Stimulated activated CD8-positive, alpha-beta memory T cell treated with anti-CD3 and anti-CD28 coated beads, Interleukin-7, amount 100 ng/mL, for 24 hours (primary cell): ENCODE measurements at places on chromosomes 3 and 15.

GRCh38 chr3:142853270-142854168 lies 35.4 kb downstream of the PCOLCE2 start:
- no peak for DNase-seq

- no peak for DNase-seq
Measured at GRCh38 chr3:85589145-85589544, 630.4 kb downstream of the CADM2 start.

DNA sequence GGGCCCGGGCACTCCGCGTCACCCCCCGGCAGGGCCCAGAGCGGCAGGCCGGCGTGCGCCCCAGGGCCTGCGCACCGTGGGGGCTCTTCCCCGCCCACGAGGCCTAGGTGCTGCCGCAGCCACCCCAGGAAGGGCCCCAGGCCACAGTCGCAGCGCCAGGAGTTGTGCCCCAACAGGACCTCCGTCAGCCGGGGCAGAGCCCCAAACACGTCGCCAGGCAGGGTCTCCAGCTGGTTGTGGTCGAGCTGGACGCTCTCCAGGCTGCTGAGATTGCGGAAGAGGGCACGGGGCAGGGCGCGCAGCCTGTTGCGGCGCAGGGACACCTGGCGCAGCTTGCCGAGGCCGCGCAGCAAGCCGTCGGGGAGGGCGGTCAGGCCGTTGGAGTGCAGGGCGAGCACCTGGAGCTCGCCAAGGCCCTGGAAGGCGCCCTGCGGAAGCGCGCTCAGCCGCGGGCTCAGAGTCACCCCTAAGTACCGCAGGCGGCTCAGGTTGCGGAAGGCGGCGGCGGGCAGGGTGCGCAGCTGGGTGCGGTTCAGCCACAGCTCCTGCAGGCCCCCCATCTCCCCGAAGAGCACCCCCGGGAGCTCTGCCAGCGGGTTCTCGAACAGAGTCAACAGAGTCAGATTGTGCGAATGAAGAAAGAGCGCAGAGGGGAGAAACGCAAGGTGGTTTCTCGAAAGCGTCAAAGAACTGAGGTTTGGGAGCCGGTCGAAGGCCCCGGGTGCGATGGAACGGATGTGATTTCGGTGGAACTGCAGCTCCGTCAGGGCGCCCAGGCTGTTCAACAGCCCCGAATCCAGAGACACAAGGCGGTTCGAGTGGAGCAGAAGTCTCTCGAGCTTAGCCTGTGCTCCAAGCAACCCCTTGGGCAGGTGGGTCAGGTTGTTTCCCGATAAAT lies 2.0 kb downstream of the GP5 start:
- DNase-seq, result no peak

DNA sequence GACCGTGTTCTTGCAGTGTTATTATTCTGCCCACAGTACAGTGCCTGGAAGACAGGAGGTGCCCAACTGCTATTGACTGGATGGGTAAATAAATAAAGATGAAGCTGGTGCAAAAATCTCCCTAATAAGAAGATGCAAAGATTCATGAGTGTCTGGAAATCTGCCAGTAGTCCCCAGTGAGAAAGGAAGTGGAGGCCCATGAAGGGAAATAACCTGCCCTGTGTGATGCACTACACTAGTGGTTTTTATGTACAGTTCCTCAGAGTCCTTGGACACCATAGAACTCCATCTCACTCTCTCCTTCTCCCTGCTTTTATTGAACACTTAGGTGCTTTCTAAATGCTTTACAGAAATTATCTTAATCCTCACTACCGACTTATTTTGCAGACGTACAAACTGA lies 8.3 kb upstream of the SUCLG2 start:
- DNase-seq, result no peak

DNA sequence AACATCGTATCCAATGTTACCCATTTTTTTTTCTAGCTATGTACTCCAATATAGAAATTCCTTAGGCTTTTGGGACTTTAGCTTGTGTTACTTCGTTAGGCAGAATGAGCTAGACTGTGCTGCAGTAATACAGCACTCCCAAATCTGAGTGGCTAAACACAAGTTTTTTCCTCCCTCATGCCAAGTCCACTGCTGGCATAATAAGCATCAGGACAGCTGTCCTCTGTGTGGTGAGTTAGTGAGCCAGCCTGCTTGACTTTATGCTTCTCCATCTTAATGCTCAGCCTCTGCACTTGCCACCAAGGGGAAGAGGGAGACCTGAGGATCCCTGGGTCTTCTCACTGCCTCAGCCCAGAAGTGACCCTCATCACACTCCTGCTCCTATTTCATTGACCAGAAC lies 18.2 kb upstream of the ACOX2 start:
- no peak for DNase-seq

- no peak for DNase-seq
Measured at GRCh38 chr15:100208921-100209603, 132.7 kb downstream of the ADAMTS17 start.

- DNase-seq, result no peak
Measured at GRCh38 chr3:110791995-110792686, 279.5 kb upstream of the NECTIN3 start.

GRCh38 chr3:100048248-100048647 lies 66.1 kb downstream of the FILIP1L start:
- no peak for DNase-seq

DNA sequence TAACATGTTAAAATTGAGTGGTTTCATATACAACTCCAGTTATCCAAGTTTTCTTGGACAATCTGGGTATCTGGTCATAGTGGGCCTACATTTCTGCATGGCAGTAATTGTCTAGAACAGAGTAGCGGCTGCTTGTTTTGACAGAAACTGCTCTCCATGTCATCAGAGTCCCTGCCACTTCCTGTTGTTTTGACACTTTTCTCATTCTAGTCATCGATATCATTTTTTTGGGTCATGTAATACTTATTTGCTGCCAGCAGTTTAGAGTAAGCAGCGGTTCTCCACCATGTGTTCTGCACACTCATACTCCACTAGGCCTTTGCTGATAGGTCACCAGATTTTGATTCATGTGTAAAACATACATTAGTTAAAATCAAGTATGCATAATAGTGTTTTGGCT lies 81.5 kb downstream of the SLC25A26 start:
- DNase-seq, result no peak

DNA sequence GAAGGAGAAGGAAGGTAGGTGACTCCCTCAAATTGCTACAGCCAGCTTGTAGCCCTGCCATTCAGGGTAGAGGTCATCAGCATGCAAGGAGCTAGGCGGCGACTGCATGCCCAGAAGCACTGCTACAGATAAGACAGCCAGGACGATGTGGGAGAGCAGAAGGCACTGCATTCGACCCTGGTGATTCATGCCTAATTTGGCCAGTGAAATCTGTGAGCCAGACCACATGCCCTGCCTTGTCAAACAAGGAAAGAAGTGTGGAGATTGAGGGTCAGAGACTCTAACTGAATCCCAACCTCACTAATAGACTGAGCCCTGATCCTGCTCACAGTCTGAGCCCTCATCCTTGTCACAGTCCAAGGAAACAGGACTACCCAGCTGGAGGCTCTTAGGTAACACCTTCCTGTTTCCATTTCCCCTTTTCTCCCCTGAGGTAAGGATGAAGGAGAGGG lies 86.6 kb downstream of the LINGO1 start:
- DNase-seq, result no peak

DNA sequence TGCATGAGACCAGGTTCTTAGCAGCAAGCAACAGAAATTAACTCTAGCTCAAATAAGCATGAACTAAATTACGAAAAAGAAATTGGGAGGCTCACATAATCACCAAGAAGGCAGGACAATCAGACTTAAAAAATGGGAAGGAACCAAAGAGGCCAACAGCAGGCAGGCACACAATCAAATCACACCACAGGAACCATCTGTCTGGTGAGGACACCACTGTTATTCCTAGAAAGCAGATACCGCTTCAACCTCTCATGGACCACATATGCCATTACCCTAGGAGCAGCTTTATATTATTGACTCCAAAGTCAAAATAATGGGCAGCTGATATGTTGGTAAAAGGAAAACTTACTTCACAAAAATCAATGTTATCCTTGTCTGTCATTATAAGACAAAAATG lies 51.6 kb downstream of the SUCLG2 start:
- no peak for DNase-seq

DNA sequence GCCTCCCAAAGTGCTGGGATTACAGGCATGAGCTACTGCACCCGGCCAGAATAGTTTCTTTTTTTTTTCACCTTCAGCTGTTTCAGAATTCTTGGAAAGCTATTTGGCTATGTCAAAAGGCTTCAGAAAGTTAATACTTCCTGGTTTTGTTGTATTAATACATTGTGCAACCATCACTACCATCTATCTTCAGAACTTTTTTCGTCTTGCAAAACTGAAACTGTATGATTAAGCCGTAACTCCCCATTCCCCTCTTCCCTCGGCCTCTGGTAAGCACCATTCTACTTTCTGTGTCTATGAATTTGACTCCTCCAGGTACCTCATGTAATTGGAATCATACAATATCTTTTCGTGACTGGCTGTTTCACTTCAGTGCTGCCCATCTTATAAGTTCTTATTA lies 5.2 kb upstream of the NOX5 start:
- no peak for DNase-seq

DNA sequence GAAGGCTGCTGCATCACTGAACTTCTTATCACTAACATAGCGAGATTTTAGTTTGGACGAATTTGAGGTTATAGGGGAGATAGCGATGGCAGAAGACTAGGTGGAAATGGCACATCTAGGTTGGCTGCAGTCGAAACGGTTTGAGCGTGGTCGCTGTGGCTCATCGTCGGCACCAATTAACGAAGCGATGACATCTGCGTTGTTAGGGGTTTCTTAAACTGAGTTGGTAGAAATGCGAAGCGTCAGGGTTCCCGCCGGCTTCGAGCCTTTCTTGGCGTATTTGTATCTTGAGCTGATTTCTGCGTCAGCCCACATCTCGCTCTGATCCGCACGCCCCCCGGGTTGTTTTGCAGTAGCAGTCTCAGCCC lies 319 bp downstream of the LNP1 start:
- peak; percentile 20 for DNase-seq

DNA sequence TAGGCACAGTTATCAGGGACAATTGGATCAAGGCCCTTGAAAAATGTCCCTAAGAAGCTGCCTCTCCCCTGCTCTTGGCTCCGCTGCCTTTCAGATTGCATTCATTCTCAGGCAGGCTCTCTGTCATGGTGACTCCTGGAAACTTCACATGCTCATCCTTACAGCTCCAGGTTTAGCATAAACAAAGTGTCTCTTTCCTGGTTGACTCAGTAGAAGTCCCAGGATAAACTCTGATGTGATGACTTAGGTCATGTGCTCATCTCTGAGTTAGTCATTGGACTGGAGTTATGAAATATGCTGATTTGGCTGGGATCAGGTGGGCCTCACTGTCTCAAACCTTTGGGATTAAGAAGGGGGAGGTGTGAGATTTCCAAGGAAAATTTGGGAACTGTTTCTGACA lies 243.8 kb downstream of the ZNF621 start:
- no peak for DNase-seq

GRCh38 chr15:31486506-31486905 lies 159.9 kb downstream of the KLF13 start:
- no peak for DNase-seq

DNA sequence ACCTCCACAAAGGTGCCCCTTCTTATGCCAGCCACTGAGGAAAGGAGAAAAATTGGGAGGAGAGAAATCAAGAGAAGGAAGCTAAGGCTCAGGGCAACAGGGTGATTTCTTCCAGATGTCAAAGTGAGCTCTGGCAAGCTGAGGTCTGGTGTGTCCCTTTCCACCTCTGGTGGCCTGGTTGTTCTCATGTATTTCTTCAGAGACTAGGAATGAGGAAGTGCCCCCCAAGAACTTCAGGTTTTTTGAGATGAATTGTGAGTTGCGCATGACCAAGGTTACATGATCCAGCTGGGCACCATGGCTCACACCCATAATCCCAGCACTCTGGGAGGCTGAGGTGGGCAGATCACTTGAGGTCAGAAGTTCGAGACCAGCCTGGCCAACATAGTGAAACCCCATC lies 5.6 kb downstream of the RAB6B start:
- DNase-seq, result no peak

DNA sequence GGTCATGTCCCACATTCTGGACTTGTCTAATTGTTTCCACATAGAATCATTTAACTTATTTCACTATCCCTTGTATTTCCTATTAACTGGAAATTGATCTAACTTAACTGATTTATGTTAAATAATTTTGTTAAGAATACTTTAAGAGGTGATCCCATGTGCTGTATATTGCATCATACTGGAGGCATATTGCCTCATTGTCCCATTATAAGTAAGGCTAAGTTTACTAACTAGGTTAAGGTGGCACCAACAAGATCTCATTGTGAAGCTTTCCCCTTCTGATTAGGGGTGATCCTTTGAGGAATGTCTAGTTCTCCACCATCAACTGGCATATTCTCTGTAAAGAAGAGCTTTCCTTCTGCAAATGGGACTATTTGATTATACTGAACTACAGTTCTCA lies 24.4 kb downstream of the MAP1A start:
- no peak for DNase-seq

GRCh38 chr3:111324151-111324550 lies 217.8 kb upstream of the CD96 start:
- no peak for DNase-seq
